ENCODE measurements at places on chromosomes 6 and 20.

- H3K27me3 ChIP-seq, result no peaks in the 10 kb centered on the region
- no peak overlapping the region for H3K4me3 ChIP-seq
- no peaks in the 10 kb centered on the region for H3K4me1 ChIP-seq
- no peak overlapping the region for H3K27ac ChIP-seq
Measured at GRCh38 chr6:47196113-47196512, 113.6 kb downstream of the TNFRSF21 start.

- DNase-seq, result no peak
- no peak overlapping the region for H3K27ac ChIP-seq
Measured at GRCh38 chr6:47759364-47759763, 22.5 kb upstream of the OPN5 start.

DNA sequence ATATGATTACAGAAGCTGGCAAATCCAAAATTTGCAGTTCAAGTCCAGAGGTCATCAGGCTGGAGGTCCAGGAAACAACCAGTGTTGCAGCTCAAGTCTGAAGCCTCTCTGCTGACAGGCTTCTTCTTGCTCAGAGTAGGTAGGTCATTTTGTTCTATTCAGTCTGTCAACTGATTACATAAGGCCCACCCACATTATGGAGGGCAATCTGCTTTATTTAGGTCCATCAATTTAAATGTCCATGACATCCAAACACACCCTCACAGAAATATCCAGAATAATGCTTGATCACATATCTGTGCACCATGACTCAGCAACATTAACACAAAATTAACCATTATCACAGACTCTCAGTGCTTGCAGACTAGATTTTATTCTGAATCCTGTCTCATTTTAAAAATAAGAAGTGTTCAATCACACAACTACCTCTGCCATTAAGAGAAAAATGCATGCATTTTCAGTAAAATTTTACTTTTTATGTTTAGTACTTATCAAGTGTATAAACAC is 759.2 kb upstream of the ADGRB3 start:
- H3K36me3 ChIP-seq, result no peaks in the 10 kb centered on the region
- H3K27me3 ChIP-seq, result no peaks in the 10 kb centered on the region
- no peak overlapping the region for H3K27ac ChIP-seq
- DNase-seq, result no peak
- no peak overlapping the region for H3K4me3 ChIP-seq

DNA sequence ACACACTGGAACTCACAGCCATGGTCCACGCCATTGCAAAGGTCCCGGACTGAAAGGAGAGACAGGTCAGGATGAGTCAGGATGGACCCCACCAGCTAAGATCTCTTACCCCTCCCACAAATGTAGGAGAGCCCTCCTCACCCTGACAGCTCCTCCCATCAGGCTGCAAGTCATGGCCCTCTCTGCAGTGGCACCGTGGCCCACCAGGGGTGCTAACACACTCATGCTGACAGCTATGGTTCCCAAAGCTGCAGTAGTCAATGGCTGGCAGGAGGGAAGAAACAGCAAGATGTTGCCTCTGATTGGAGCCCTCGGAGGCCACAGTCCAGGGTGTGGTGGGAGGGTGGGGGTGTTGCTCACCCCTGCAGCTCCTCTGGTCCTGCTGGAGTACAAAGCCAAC is 5.7 kb upstream of the RBPJL start:
- H3K27ac ChIP-seq, result no peak overlapping the region
- no peaks in the 10 kb centered on the region for H3K27me3 ChIP-seq
- H3K4me1 ChIP-seq, result no peaks in the 10 kb centered on the region
- H3K4me3 ChIP-seq, result no peak overlapping the region
- no peaks in the 10 kb centered on the region for H3K36me3 ChIP-seq

- no peak overlapping the region for H3K27ac ChIP-seq
- H3K4me1 ChIP-seq, result peaks cover 4% of the 10 kb centered on the region
- H3K27me3 ChIP-seq, result no peaks in the 10 kb centered on the region
- H3K4me3 ChIP-seq, result no peak overlapping the region
- peaks cover 97% of the 10 kb centered on the region for H3K36me3 ChIP-seq
Measured at GRCh38 chr20:44489931-44490330, 14.3 kb downstream of the TTPAL start.

- DNase-seq, result peak; percentile 46
- no peak overlapping the region for H3K4me3 ChIP-seq
- H3K4me1 ChIP-seq, result no peaks in the 10 kb centered on the region
Measured at GRCh38 chr20:33387177-33387576, 14.1 kb downstream of the CDK5RAP1 start.

DNA sequence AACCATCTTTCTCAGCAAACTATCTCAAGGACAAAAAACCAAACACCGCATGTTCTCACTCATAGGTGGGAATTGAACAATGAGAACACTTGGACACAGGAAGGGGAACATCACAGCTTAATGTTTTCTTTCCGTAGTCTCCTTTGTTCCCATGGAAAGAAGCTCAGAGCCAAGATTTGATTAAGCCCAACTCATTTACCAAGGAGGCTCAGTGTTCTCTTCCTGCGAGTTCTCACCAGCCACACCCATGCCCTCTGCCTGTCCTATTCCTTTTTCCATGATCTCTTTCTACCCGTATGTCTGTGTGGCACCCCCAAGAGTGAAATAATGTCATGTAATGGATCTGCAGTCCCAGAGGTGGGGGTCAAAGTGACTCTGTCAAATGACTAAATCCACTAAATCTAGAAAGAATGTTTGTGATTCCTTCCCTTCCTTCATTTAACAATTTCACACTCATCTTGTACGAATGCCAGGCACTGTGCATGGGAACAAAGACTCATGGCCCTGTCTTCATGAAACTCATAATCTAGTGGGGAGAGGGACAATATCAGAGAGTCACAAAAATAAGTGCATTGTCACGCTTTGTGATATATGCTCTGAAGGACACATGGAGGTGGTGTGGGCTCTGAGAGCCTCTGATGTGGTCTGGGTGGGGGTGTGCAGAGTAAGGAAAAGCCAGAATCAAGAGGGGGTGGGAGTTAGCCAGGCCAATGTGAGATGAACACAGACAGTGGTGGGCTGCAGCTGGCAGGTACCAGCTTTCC is 292.1 kb downstream of the CDC5L start:
- H3K4me3 ChIP-seq, result no peak overlapping the region
- DNase-seq, result no peak
- no peak overlapping the region for H3K27ac ChIP-seq
- no peaks in the 10 kb centered on the region for H3K4me1 ChIP-seq
- H3K27me3 ChIP-seq, result no peaks in the 10 kb centered on the region

DNA sequence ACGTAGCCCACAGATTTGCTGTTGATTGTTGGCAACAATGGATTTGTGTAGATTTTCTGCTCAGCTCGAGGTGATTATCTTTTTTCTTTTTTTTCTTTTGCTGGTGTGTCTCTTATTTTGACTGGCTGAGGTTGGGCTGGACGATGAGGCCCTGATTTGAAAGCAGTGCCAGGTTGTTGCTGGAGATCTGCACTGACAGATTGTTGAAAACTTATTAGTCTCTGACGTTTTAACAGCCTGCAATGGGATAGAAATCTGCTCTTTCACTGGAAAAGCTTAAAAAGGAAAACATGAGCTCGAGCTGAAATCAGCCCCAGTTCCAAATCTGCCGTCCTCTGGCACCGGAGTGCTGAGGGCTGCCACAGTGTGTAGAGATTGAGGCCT is 87.7 kb downstream of the PDE7B start:
- no peaks in the 10 kb centered on the region for H3K27me3 ChIP-seq
- no peaks in the 10 kb centered on the region for H3K36me3 ChIP-seq
- DNase-seq, result no peak
- peak overlapping the region; percentile 55 for H3K4me3 ChIP-seq

GRCh38 chr6:41585605-41586004 is 39.4 kb downstream of the FOXP4 start:
- peaks cover 43% of the 10 kb centered on the region for H3K36me3 ChIP-seq
- no peak overlapping the region for H3K4me3 ChIP-seq
- no peaks in the 10 kb centered on the region for H3K27me3 ChIP-seq
- peaks cover 22% of the 10 kb centered on the region for H3K4me1 ChIP-seq
- no peak for DNase-seq

GRCh38 chr20:32479012-32479411 is 106.1 kb downstream of the NOL4L start:
- no peaks in the 10 kb centered on the region for H3K36me3 ChIP-seq
- no peaks in the 10 kb centered on the region for H3K27me3 ChIP-seq
- H3K4me3 ChIP-seq, result no peak overlapping the region
- peaks cover 17% of the 10 kb centered on the region for H3K4me1 ChIP-seq

GRCh38 chr20:48647858-48648257 is 179.9 kb downstream of the PREX1 start:
- no peak for DNase-seq
- no peak overlapping the region for H3K27ac ChIP-seq
- H3K27me3 ChIP-seq, result no peaks in the 10 kb centered on the region
- H3K4me3 ChIP-seq, result no peak overlapping the region

All from psoas muscle (tissue), 8 donors.